ENCODE measurements at places on chromosomes 6 and 20.

- no peak for DNase-seq
Measured at GRCh38 chr6:56335726-56336125, 88.3 kb upstream of the COL21A1 start.

GRCh38 chr20:62829231-62830230 is 12.7 kb downstream of the COL9A3 start:
- DNase-seq = no peak

GRCh38 chr20:63500151-63500901 is 1.4 kb upstream of the EEF1A2 start:
- DNase-seq = no peak

GRCh38 chr6:146578054-146578453 is 20.7 kb upstream of the ADGB start:
- DNase-seq = no peak

GRCh38 chr20:45564760-45565276 is 14.3 kb downstream of the WFDC8 start:
- no peak for DNase-seq
